Ascending aorta (tissue), 2 donors: ENCODE measurements at places on chromosomes 13 and 19. TPM values are rescaled to one million over a fixed set of nuclear protein-coding genes. Genes with fewer than 3 reads are reported as not detected.
A peak's percentile ranks its signal among the peaks of the same experiment; 100 is the strongest.

DNA sequence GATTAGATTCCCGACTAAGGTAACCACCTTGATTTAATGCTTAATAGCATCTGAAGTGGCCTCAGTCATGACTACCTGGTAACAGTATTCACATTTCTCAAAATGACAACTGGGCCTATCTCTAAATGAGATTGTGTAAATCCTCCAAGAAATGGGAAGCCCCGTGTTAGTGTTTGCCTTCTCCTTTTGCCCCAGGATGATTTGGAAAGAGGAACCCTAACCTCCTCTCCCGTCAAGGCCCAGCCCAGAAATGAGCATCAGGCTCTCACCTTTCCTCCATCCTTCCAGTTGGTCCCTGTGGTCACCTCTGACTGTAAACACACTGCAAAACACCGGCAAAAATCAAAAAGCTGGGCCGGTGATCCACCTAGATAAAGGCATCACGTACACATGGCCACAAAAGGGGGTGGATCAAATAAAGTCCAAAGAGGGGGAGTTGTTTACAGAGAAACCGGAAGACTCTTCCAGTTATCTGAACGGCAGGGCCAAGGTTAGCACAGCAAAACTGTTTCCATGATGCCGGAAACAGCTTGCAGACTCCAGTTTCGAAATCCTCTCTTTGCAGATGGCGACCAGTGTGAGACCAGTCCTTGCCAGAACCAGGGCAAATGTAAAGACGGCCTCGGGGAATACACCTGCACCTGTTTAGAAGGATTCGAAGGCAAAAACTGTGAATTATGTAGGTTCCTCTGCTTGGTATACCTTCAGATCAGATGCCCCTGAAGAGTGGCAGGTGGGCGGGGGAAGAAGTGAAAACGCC, 16.4 kb downstream of the F10 start:
- H3K4me1 ChIP-seq = no peaks in the 10 kb centered on the region
- no peaks in the 10 kb centered on the region for H3K27me3 ChIP-seq
- peak; percentile 35 for DNase-seq
- H3K4me3 ChIP-seq = no peak overlapping the region
- no peaks in the 10 kb centered on the region for H3K36me3 ChIP-seq

DNA sequence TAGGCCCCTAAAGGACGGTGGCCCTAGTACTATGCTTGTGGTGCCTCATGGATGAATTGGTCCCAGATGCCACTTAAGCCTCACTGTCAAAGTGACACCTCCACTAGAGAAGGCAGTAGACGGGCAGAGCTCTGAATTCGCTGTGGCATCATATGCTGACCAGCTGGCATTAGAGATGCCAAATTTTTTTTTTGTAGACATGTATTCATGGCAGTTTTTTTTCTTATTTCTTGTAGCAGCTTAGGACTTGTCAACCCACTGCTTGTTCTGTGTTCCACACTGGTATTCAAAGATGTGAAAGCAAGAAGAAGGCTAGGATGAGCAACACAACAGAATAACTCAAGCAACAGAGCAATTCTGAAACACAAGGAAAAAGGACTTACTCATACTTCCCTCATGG, 212.5 kb downstream of the DLEU7 start:
- no peaks in the 10 kb centered on the region for H3K4me1 ChIP-seq
- no peak for DNase-seq
- H3K36me3 ChIP-seq = no peaks in the 10 kb centered on the region

GRCh38 chr19:35491836-35492360, 1.6 kb upstream of the KRTDAP start:
- no peaks in the 10 kb centered on the region for H3K36me3 ChIP-seq
- H3K4me1 ChIP-seq = no peaks in the 10 kb centered on the region
- H3K4me3 ChIP-seq = no peak overlapping the region
- DNase-seq = no peak
- no peak overlapping the region for H3K27ac ChIP-seq
- no peaks in the 10 kb centered on the region for H3K27me3 ChIP-seq

DNA sequence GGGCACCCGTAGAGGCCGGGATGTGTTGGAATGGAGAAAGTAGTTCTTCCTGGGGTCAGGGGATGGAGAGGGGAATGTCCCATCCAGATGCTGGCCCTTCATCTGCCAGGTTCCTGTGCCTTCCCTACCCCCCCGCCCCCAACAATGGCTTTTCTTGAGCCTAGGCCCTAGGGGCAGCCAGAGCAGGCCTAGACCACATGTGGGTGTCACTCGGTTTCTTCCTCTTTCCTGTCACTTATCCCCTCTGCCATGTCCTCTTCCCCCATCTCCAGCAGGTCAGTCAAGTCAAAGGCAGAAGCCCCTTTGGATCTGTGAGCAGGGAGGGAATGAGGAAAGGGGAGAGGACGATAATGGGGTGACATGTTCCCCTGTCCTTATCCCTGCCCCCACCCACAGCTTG, 36.4 kb downstream of the LYL1 start:
- no peak for DNase-seq
- H3K4me1 ChIP-seq = peaks cover 95% of the 10 kb centered on the region
- H3K36me3 ChIP-seq = no peaks in the 10 kb centered on the region
- no peaks in the 10 kb centered on the region for H3K27me3 ChIP-seq
- peak overlapping the region; percentile 99 for H3K27ac ChIP-seq
- peak overlapping the region; percentile 27 for H3K4me3 ChIP-seq

DNA sequence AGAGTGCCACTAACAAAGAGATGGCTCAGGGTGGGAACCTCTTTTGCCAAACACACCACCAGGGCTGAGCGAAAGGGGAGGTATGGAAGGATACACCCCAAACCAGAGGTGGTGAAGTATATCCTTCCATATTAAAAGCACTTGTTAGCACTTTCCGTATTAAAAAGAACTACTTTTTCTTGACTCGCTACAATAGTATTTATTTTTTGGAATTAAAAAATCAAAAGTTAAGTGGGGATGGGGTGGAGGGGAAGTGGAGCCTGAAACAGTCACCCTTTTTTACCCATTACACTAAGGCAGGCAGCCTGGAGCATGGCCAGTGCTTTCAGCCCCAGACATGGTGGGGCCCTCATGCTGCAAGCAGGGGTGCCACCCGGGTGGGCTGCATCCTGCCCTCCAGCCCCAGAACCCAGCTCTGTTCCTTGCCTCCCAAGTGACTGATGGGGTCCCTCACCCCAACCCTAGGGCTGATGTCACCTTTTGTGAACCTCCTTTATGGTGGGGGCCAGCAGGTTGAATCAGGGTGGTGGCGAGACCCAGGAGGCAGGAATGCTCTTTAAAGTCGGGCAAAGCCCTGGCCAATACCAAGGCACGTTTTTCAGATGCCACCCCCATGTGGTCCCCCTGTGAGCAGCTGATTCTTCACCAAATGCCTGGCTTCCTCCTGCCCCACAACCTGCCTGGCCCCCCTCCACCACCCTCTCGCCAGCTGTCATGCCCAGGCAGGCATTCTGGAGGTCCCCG, 31.0 kb downstream of the LYL1 start:
- no peak for DNase-seq
- H3K4me1 ChIP-seq = peaks cover 73% of the 10 kb centered on the region
- peaks cover 8% of the 10 kb centered on the region for H3K36me3 ChIP-seq
- H3K4me3 ChIP-seq = no peak overlapping the region

ZNF626 gene
- total RNA-seq = 2.8 TPM

GRCh38 chr13:46778890-46779289, 18.1 kb downstream of the ESD start:
- no peaks in the 10 kb centered on the region for H3K27me3 ChIP-seq
- peak overlapping the region; percentile 63 for H3K27ac ChIP-seq
- H3K36me3 ChIP-seq = peaks cover 17% of the 10 kb centered on the region
- H3K4me1 ChIP-seq = no peaks in the 10 kb centered on the region
- H3K4me3 ChIP-seq = no peak overlapping the region
- DNase-seq = no peak

KRTDAP gene
- total RNA-seq = not detected

GRCh38 chr19:10286803-10287737, at the start of gene ICAM4:
TSS of gene ICAM4 (plus strand) at chr19:10286955. CDS start at chr19:10287013, 58 bp downstream.
- peak within 1 kb of the TSS; percentile 43 for H3K4me3 ChIP-seq
- no peak within 1 kb of the TSS for H3K27ac ChIP-seq
- no peak for DNase-seq
- H3K27me3 ChIP-seq = peaks cover 8% of the 10 kb centered on the region
- peaks cover 29% of the 10 kb centered on the region for H3K4me1 ChIP-seq

GRCh38 chr19:14519860-14520407, 1.7 kb upstream of the DNAJB1 start:
- no peak overlapping the region for H3K4me3 ChIP-seq
- peaks cover 8% of the 10 kb centered on the region for H3K4me1 ChIP-seq
- no peak for DNase-seq

DNA sequence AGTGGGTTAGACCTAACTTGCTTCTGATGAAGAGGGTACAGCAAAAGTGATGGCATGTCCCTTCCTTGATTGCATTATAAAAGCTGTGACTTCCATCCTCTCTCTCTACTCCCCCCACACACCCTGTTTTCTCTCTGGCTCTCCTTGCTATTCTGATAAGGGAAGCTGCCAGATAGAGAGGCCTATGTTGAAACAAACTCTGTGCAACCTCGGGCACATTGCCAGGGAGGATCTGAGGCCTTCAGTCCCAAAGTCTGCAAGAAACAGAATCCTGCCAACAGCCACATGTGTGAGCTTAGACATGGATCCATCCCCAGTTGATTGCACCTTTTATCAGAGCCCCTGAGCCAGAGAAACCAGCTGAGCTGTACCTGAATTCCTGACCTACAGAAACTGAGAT, 44.8 kb upstream of the ARGLU1 start:
- no peaks in the 10 kb centered on the region for H3K27me3 ChIP-seq
- H3K36me3 ChIP-seq = no peaks in the 10 kb centered on the region
- H3K27ac ChIP-seq = no peak overlapping the region
- H3K4me3 ChIP-seq = no peak overlapping the region

DCT gene
- total RNA-seq = not detected

OR7G3 gene
- not detected for total RNA-seq

- H3K4me1 ChIP-seq = peaks cover 6% of the 10 kb centered on the region
- no peak for DNase-seq
- no peaks in the 10 kb centered on the region for H3K27me3 ChIP-seq
- peak overlapping the region; percentile 58 for H3K4me3 ChIP-seq
Measured at GRCh38 chr13:50842251-50842989, 1.1 kb downstream of the DLEU7 start.

DNA sequence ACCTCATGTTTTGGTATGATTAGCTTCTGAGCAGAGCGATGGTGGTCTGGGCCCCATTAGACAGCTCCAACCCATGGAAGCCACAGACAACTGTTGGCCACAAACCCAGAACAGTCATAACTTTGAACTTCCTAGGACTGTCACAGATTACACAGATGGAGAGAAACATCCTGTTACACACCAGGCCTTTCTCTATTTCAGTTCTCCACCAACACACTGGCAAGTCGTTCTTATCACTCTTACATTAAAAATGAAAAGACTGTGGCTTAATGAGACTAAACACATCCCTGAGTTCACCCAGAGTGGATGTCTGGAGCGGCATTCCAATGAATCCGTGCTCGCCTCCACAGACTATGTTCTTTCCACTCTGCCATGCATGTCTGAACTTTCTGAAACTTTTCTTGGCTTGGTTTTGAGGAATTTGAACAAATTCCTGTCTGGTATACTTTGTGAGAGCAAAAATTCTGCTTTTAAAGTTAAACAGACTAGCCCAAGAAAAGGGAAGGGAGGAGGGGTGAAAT, 109.1 kb downstream of the NALCN start:
- H3K36me3 ChIP-seq = no peaks in the 10 kb centered on the region
- H3K4me3 ChIP-seq = no peak overlapping the region
- H3K27ac ChIP-seq = peak overlapping the region; percentile 73
- peaks cover 32% of the 10 kb centered on the region for H3K4me1 ChIP-seq
- no peak for DNase-seq
- no peaks in the 10 kb centered on the region for H3K27me3 ChIP-seq

GRCh38 chr13:110971486-110971885, 56.6 kb upstream of the ANKRD10 start:
- no peak for DNase-seq
- no peak overlapping the region for H3K4me3 ChIP-seq
- H3K4me1 ChIP-seq = no peaks in the 10 kb centered on the region
- no peaks in the 10 kb centered on the region for H3K27me3 ChIP-seq
- H3K27ac ChIP-seq = no peak overlapping the region

DNA sequence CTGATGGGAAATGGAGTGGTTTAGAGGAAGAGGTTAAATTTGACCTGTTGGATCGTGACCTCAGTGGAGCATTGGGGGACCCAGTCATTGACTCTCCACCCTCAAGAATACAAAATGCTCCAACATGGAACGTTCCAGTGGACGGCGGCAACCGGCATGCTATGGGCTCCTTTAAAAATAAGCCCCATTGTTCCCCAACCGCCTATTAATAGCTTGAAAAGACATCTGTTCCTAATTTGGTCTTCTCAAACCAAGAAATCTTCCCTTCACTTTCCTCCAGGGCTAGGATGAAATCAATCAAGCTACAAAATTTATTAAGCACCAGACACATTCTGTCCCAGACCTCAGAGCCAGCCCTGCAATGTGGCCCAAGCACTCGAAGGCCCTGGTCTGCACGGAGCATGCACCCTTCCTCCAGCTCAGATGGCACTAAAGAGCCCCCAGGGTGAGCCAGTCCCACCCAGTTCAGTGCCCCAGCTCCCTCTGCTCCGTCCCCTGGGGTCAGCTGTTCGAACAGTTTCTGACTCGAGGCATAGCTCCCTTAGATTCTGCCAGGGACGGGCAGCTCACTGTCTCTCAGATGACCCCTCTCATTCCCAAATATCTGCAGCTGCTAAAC, 22.5 kb upstream of the VSTM2B start:
- no peak overlapping the region for H3K4me3 ChIP-seq
- no peaks in the 10 kb centered on the region for H3K36me3 ChIP-seq
- no peak for DNase-seq
- no peaks in the 10 kb centered on the region for H3K27me3 ChIP-seq
- H3K4me1 ChIP-seq = no peaks in the 10 kb centered on the region

GRCh38 chr13:94303644-94304174, 175.8 kb downstream of the DCT start:
- H3K36me3 ChIP-seq = no peaks in the 10 kb centered on the region
- no peaks in the 10 kb centered on the region for H3K4me1 ChIP-seq
- no peak overlapping the region for H3K4me3 ChIP-seq
- H3K27ac ChIP-seq = no peak overlapping the region
- no peaks in the 10 kb centered on the region for H3K27me3 ChIP-seq

GRCh38 chr19:56670961-56671612, 470 bp downstream of the ZNF835 start:
- peaks cover 7% of the 10 kb centered on the region for H3K4me1 ChIP-seq
- H3K27ac ChIP-seq = no peak overlapping the region
- DNase-seq = no peak
- no peaks in the 10 kb centered on the region for H3K27me3 ChIP-seq

GRCh38 chr19:51247972-51248590, 2.8 kb upstream of the SIGLECL1 start:
- no peak for DNase-seq
- H3K27ac ChIP-seq = no peak overlapping the region
- H3K4me1 ChIP-seq = no peaks in the 10 kb centered on the region
- no peak overlapping the region for H3K4me3 ChIP-seq
- H3K27me3 ChIP-seq = no peaks in the 10 kb centered on the region
- no peaks in the 10 kb centered on the region for H3K36me3 ChIP-seq

GRCh38 chr19:2240881-2241760, 4.5 kb downstream of the SF3A2 start:
- peaks cover 19% of the 10 kb centered on the region for H3K4me1 ChIP-seq
- peaks cover 29% of the 10 kb centered on the region for H3K36me3 ChIP-seq
- H3K27me3 ChIP-seq = no peaks in the 10 kb centered on the region
- peak overlapping the region; percentile 68 for H3K4me3 ChIP-seq
- no peak for DNase-seq
- H3K27ac ChIP-seq = peak overlapping the region; percentile 88

GRCh38 chr19:12800923-12801465, 606 bp downstream of the PRDX2 start:
- H3K36me3 ChIP-seq = no peaks in the 10 kb centered on the region
- H3K4me3 ChIP-seq = peak overlapping the region; percentile 81
- H3K27me3 ChIP-seq = no peaks in the 10 kb centered on the region
